ENCODE measurements at places on chromosomes 3 and 15.

DNA sequence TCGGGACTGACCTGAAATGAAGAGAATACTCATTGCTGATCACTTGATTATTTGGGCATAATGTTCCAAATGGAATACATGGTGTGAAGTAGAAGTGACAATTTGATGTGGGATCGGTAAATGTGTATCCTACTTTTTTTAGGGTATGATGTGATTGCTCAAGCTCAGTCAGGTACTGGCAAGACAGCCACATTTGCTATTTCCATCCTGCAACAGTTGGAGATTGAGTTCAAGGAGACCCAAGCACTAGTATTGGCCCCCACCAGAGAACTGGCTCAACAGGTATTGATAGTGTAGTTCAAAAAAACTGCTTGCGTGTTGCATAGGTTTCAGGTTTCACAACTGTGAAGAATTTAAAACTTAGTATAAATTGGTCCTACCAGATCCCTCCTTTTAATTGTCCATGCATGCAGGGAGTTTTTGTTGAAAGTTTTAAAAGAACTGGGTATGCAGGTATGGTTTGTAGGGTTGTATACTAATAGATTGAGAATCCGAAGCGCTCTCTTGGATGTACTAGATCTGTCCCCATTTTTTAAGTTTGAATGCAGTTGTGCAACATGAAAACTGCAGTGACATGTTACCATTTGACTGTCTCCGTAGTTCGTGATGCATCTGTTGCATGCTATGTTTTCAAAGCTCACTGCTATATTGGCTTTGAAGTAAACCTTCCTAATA, 1.6 kb downstream of the EIF4A2 start:
- no peak for DNase-seq

DNA sequence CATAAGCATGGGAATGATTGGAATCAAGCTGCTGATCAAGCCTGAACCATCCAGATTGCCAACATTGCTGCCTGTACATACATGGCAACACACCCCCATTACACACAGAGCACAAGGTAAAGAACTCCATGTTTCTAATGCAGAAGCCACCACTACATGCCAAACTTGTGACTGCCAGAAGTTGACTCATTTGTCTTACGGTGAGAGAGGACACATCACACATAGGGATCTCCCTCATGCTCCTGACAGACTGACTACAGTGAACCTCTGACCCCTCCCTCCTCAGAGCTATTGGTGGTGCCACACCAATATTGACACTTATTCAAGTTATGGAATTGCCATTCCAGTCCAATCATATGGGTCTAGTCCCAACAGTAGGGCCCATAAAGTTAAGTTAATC, 42.3 kb downstream of the EFHB start:
- DNase-seq, result no peak

- DNase-seq, result peak; percentile 45
Observed at GRCh38 chr3:176872771-176873209, 324.5 kb downstream of the TBL1XR1 start.

GRCh38 chr15:51617886-51618285, 4.7 kb downstream of the DMXL2 start:
- no peak for DNase-seq

DNA sequence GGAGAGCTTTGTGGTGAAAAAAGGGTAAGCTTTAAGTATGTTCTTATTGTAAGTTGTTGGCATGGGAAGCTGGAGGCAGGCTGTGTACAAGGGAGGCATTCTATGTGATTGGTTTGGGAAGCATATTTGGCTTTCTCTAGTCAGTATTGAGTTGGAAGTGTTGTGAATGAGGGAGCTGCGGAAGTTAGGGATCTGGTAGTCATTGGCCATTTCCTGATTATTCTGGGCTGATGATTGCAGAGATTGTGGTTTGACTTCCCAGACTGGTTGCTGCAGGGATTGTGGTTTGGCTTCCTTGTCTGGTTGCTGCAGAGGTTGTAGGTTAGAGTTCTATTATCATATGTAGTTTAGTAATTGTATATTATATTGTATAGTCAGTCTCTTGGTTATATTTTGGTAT, 21.0 kb downstream of the STXBP5L start:
- DNase-seq, result no peak

- no peak for DNase-seq
Observed at GRCh38 chr3:172227340-172228035, 188.1 kb downstream of the FNDC3B start.

- no peak for DNase-seq
Observed at GRCh38 chr15:58690703-58691102, 58.8 kb downstream of the ADAM10 start.

GRCh38 chr3:51974963-51975851, at the start of gene ABHD14A:
TSS of gene ABHD14A (plus strand) at chr3:51975064. CDS start at chr3:51975136, 72 bp downstream.
- no peak for DNase-seq

DNA sequence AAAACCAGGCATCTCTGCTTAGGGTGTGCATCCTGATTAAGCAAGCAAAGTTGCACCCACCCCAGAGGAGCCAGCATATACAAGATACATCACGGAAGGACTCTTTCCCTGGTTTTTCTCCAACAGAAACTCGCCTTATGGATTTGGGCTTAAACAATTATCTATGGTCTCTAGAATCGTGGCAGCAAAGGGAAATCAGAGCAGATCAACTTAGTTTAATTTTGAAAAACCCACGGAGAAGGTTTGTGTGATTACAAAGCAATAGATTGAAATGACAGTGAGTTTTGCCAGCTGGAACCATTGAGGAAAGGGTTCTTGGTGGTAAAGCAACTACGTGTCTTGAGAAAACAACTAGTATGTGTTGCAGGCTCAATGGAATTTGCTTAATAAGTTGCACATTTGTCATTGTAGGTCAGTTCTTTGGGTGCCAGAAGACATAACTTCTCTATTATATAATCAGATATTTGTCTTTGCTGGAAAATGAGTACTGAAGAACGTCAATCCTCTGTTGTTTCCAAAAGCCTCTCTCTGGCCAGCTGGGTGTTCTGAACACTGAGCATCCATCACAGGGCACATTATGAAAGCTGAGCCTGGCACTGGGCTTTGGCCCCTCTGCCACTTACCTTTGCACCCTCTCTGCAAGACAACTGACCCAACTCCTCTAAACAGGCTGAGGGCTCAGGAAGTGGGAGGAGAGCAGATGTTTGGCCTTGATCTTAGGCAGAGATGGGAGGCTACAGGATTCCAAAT, 75.7 kb upstream of the FBN1 start:
- DNase-seq, result no peak

- no peak for DNase-seq
Observed at GRCh38 chr15:29383367-29383766, 113.7 kb upstream of the NSMCE3 start.

GRCh38 chr3:169246158-169246557, 417.4 kb downstream of the MECOM start:
- DNase-seq, result no peak

DNA sequence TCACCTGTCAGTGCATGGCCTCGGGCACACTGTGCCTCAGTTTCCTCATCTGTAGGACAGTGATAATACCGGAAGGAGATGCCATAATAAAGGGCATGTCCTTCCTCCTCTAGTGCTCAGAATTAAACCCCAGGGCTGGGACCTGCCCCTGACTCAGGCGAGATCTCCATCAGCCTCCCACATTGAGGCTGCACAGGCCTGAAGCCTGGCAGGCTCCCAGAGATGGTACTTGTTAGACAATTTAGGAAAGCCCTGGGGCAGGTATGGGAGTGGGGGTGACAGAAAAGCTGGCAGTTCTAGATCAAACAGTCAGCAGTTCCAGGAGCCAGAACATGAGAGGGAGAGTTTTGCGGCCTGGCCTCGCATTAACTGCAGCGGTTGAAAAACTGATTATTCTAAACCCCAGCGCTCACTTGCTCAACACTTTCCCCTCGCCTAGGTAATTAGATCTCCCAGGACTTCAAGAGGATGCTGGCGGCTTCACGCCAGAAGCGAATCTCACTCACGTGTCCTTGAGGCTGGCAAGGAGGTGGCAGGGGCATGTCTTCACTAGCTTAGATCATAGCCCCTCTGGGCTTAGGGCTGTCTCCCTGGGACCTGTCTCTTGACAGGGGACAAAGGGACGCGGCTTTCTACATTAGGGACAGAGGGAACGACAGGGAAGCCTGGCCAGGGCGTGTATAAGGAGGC, 73.1 kb downstream of the ATP2B2 start:
- DNase-seq, result no peak

DNA sequence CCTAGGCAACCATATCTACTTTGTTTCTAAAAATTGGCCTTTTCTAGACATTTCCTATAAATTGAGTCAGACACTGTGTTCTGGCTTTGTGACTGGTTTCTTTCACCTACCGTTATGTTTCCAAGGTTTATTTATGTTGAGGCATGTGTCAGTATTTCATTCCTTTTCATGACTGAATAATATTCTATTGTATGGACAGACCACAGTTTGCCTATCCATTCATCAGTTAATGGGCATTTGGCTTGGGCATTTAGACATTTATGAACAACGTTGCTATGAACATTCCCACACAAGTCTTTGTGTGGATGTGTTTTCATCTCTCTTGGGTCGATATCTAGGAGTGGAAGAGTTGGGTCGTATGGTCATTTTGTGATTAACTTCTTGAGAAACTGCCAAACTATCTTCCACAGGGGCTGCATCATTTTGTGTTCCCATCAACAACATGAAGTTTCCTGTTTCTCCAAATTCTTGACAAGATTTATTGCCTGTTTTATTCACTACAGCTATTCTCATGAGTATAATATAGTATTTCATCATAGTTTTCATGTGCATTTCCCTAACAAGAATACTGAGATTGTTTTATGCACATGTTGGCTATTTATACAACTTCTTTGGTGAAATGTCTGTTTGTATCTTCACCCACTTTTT, 3.5 kb upstream of the EFCC1 start:
- DNase-seq, result no peak

DNA sequence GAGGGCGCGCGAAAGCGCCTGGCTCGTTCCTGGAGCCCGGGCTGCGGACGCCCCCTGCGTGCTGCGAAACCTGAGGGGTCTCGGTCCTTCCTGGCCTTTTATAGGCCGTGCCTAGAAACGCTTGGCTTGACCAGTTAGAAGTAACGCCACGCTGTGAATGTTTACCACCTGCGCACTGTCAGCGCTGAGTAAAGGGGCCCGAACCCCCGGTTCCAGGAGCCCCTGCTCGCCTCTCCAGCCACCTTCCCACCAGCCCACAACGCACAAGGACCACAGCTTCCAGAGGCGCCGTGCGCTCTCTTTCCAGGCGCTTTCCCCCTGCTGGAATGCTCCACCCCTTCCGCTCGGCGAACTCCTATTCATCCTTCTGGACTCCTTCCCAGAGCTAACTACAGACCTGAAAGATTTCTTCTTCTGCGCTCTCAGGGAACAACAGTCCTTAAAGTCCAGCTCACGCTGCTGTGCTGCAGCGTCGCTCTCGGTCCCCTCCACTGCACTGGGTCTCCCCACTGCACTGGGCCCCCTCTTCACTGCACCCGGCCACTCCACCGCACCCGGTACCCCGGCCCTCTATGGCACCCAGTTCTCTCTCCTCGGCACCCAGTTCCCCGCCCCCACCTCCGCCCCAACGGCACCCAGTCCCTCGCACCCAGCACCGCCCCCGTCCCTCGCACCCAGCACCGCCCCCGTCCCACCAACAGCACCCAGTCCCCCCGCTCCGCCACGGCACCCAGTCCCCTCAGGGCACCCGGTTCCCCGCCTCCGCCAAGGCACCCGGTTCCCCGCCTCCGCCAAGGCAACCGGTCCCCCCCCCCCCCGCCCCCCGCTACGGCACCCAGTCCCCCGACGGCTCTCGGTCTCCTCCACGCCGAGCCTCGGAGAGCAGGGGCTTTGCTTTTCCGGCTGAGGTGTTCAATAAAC, 69.8 kb downstream of the SQOR start:
- DNase-seq, result no peak

DNA sequence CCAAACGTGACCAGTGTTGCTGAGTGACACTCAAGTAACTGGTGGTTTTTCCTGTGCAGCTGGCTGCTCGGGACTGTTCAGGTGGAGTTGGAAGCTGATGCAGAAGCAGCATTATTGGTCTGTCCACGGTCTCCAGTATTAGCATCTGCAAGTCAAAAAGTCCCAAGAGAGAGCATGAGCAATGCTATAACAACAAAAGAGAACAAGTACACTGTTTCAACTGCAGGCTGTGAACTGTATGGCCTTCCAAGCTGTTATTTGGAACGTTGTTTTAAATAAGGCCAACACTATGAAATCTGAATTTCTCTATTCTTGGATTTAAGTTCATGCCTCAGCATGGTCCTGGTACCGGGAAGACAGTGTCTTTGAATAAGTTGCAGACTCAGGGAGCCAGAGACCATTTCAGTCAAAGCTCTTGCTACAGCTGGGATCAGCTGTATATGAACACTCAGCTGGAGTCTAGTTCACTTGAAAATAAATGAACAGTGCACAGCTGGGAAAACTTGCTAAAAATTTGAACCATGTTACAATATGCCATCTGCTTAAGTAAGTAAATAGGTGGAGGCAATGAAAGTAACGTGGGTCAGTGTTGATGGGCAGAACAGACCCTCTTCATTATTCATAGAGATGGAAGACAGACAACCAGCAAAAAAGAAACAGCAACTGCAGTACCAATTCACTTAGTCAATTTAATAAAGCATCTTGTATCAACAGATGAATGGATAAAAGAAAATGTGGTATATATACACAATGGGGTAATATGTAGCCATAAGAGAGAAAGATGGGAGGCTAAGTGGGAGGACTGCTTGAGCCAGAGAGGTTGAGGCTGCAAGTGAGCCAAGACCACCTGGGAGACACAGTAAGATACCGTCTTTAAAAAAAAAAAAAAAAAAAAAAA, 45.1 kb downstream of the NR1I2 start:
- no peak for DNase-seq

- no peak for DNase-seq
Observed at GRCh38 chr3:24454856-24455255, 39.8 kb downstream of the THRB start.

DNA sequence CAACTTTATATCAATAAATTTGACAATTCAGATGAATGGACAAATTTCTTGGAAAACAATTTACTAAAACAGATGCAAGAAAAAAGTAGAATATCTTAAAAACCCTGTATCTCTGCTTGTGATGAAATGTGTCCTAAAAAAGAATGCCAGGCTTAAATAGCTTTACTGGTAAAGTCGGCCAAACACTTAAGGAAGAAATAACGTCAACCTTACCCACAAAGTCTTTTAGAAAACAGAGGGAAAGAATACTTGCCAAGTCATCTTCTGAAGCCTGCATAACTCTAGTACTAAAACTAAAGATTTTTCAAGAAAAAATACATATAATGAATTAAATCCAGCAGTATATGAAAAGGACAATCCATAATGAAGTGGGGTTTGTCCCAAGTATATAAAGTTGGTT, 111.1 kb downstream of the RASA2 start:
- no peak for DNase-seq

- no peak for DNase-seq
Observed at GRCh38 chr3:126438186-126438585, 37.5 kb downstream of the ZXDC start.

DNA sequence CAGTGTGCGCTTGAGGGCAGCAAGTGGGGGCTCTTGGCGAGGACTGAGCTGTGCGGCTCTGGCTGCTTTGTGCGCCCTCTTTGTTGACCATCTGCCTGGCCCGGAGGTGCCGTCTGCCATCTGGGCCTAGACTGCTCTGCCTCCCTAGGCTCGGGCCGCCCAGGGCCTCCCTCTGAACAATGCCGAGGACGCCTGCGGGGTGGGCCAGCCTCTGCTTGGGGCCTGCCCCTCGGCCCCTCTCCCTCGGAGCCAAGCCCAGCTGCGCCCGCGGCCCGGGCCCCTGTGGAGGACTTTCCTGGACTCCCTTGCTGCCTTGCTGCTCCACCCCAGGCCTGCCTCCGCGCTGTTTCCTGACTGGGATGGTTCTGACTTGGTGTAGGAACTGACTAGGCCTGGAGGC, 31.9 kb upstream of the SPSB4 start:
- no peak for DNase-seq

Data from NCI-H1694 treated with DMSO at 0.1 percent for 48 hours (cell line).